Adipocyte (in vitro differentiated cells): ENCODE measurements at places on chromosomes 4 and X.

DNA sequence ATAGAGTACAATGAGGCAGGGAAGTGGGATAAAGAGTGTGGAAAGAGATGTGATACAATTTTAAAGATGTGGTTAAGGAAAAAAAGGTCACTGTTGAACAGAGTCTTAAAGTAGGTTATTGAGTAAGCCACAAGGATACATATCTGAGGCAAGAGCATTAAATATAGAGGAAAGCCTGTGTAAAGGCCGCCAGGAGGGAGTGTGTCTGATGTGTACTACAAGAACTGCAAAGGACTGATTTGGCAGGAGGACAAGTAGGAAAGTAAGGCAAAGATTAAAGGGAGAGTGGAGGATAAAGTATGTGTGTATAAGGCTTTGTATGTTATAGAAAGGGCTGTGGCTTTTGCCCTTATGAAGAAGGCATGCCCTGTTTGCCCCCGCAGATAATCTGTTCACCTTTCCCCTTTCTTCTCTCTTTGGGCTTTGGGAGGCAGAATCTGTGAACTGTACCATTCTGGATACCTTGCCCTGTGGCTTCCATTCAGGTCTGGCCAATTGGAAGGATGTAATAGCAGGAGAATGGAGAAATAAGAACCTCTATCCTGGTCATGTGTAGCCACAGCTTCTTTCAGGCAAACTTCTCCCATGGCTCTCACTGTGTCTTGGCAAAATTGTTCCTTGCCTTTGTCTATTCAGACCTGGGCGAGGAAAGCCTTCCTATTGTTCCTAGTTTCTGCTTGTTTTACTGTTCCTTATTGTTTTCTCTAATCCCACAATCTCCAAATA lies 68.9 kb upstream of the FAM47B start:
- DNase-seq: peak; percentile 36

GRCh38 chr4:88320780-88321373 lies 36.5 kb upstream of the PPM1K start:
- peak; percentile 31 for DNase-seq

GRCh38 chr4:149166876-149167275 lies 648.8 kb downstream of the IQCM start:
- no peak for DNase-seq

GRCh38 chr4:109978704-109979454 lies 66.2 kb downstream of the EGF start:
- no peak for DNase-seq

DNA sequence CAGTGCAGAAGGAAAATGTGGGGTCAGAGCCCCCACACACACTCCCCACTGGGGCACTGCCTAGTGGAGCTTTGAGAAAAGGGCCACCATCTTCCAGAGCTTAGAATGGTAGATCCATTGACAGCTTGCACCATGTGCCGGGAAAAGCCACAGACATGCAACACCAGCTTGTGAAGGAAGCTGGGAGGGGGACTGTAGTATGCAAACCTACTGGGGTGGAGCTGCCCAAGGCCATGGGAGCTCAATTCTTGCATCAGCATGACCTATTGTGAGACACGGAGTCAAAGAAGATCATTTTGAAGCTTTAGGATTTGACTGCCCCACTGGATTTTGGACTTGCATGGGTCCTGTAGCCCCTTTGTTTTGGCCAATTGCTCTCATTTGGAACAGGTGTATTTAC lies 142.8 kb upstream of the ARHGEF9 start:
- DNase-seq: no peak

DNA sequence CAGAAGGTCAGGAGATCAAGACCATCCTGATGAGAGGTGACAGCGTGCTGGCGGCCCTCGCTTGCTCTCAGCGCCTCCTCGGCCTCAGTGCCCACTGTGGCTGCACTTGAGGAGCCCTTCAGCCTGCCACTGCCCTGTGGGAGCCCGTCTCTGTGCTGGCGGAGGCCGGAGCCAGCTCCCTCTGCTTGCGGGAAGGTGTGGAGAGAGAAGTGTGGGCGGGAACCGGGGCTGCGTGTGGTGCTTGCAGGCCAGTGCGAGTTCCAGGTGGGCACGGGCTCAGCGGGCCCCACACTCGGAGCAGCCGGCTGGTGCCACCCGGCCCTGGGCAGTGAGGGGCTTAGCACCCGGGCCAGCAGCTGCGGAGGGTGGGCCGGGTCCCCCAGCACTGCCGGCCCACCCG lies 286.9 kb downstream of the RAPGEF2 start:
- DNase-seq: no peak

GRCh38 chrX:52979993-52980392 lies 21.7 kb upstream of the FAM156A start:
- DNase-seq: no peak

- DNase-seq: no peak
Measured at GRCh38 chrX:48488034-48488433, 12.0 kb downstream of the FTSJ1 start.

GRCh38 chr4:143625632-143626031 lies 74.8 kb downstream of the FREM3 start:
- DNase-seq: peak; percentile 9

DNA sequence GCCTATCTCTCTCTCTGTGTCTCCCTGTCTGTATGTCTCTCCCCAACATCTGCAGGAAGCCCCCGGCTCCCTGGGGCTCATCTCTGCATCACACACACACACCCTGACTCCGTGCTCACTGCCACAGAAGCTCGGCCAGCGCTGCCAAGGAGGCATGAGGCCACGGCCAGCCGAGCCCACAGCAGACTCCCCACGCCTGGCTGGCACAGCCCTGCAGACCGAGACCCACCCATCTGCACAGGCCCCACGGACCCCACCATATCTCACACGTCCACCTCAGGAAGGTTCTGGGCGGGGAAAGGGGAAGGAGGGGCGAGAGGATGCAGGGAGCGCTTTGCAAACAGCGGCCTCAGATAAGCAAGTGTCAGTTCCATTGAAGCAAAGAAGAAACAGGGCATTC lies 28.5 kb upstream of the SLC25A6 start:
- no peak for DNase-seq
